ENCODE measurements at places on chromosomes 3 and 15. TPM values are rescaled to one million over a fixed set of nuclear protein-coding genes. Genes with fewer than 3 reads are reported as not detected.

DNA sequence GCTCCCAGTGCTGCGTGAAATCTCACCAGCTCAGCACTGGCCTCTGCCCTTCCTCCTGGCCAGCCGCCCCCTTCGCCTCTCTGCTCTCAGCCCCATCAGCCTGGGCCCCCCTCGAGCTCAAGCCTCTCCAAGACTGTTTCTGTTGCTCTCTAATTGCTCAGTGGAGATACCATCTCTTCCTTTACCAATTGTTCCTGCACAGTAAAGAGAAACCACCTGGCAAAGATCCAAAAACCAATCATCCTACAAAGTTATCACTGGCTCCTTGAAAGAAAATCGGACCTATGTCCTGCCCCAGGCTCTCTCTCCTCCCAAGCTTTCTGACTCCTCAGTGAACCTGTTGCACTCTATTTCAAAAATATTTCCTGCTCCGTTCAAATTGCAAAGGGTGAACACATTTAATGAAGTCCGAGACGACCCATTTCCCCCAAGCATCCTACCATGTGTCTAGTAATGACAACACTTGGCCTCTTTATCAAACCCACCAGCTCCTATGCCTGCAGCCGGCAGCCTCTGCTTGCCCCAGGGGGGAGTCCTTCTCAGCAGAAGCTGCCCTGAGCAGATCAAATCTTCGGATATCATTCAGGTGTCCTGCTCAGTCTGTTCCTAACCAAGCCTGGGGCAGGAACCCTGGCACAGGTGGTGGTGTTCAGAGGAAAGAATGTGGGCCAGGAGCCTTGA, 53.7 kb upstream of the FAM174B start:
- no peaks in the 10 kb centered on the region for H3K36me3 ChIP-seq
- H3K4me3 ChIP-seq: no peak overlapping the region
- no peak for DNase-seq
- H3K4me1 ChIP-seq: peaks cover 4% of the 10 kb centered on the region
- H3K27me3 ChIP-seq: no peaks in the 10 kb centered on the region
- H3K27ac ChIP-seq: no peak overlapping the region

- H3K27me3 ChIP-seq: no peaks in the 10 kb centered on the region
- DNase-seq: no peak
- no peak overlapping the region for H3K4me3 ChIP-seq
- peaks cover 38% of the 10 kb centered on the region for H3K4me1 ChIP-seq
- H3K27ac ChIP-seq: no peak overlapping the region
Measured at GRCh38 chr3:119296727-119297122, 2.5 kb downstream of the ARHGAP31 start.

- H3K27me3 ChIP-seq: no peaks in the 10 kb centered on the region
- no peak overlapping the region for H3K4me3 ChIP-seq
- H3K4me1 ChIP-seq: peaks cover 9% of the 10 kb centered on the region
- no peak overlapping the region for H3K27ac ChIP-seq
- DNase-seq: no peak
- no peaks in the 10 kb centered on the region for H3K36me3 ChIP-seq
Measured at GRCh38 chr3:107676469-107677309, 153.9 kb downstream of the BBX start.

GRCh38 chr3:16429086-16429485, 84.4 kb downstream of the RFTN1 start:
- no peak overlapping the region for H3K4me3 ChIP-seq
- H3K36me3 ChIP-seq: peaks cover 14% of the 10 kb centered on the region
- peaks cover 20% of the 10 kb centered on the region for H3K4me1 ChIP-seq
- DNase-seq: no peak
- H3K27ac ChIP-seq: no peak overlapping the region

The GAP43 gene
- total RNA-seq: not detected

The MYLK gene
- total RNA-seq: 213 TPM

The CPLX3 gene
- not detected for total RNA-seq

The CLDND1 gene
- total RNA-seq: 213 TPM

Data from SJSA1 (cell line).